ENCODE measurements at places on chromosomes 7 and 10. TPM values are rescaled to one million over a fixed set of nuclear protein-coding genes. Genes with fewer than 3 reads are reported as not detected.

Gene ELOVL3
- 0.32 TPM for total RNA-seq

Gene CFAP46
- 0.81 TPM for total RNA-seq

Gene DUSP5
- total RNA-seq, result 28.5 TPM

Gene HPS1
- total RNA-seq, result 58.0 TPM

Gene MYOZ1
- not detected for total RNA-seq

Gene VAX1
- not detected for total RNA-seq

Gene ABCA13
- total RNA-seq, result not detected

Gene TPST1
- total RNA-seq, result 33.2 TPM

Gene SNX8
- 28.4 TPM for total RNA-seq

Gene HSPA12A
- 1.6 TPM for total RNA-seq

Gene STARD3NL
- total RNA-seq, result 37.9 TPM

Gene PHF14
- total RNA-seq, result 12.1 TPM

Gene ACTL6B
- total RNA-seq, result not detected

Gene OR2A12
- total RNA-seq, result not detected

Gene NKX2-3
- not detected for total RNA-seq

Gene HDAC9
- total RNA-seq, result 6.9 TPM

Gene DBF4
- 11.0 TPM for total RNA-seq

Gene ITGA8
- 10.1 TPM for total RNA-seq

Gene ZEB1
- 20.2 TPM for total RNA-seq

Gene GDF10
- total RNA-seq, result not detected

Gene EBF3
- 38.5 TPM for total RNA-seq

Gene PLCE1
- 3.2 TPM for total RNA-seq

Gene AQP1
- 7.9 TPM for total RNA-seq

Gene C10orf95
- not detected for total RNA-seq

Gene PRRT4
- 1.8 TPM for total RNA-seq

Gene UCMA
- not detected for total RNA-seq

Gene STAG3
- total RNA-seq, result 1.8 TPM

Measured in cardiac atrium fibroblast (primary cell).